ENCODE measurements at places on chromosomes 5 and 9.

DNA sequence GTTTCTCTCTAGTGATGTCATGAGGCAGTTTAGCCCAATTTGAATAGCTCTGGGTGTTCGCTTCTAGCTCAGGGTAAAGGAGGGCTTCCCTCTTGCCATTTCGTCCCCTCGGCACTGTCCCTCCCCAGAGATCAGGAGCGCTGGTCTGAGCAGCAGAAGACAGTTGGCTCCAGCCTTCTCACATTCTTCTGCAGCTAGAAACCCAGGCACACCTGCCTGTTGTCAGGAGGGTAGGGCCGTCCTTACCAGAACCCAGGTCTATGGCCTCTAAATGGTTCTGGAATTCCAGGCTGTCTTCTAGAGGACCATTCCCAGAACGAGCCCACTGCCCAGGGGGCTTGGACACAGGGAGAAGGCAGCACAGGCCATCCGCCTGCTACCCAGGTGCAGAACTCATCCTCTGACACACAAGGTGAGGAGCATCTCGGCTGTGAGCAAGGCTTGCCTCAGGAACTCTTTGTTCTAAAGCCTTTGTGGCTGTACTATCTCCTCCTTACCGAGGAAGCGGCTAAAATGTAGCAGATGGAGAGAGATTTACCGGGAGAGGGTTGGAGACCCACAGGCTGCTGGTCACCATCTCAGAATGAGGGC lies 255.6 kb upstream of the IRX2 start:
- no peaks in the 10 kb centered on the region for H3K4me1 ChIP-seq
- H3K4me3 ChIP-seq = no peak overlapping the region
- no peaks in the 10 kb centered on the region for H3K27me3 ChIP-seq
- no peak for DNase-seq

GRCh38 chr9:34802916-34803315 lies 93.0 kb upstream of the CCL21 start:
- H3K27ac ChIP-seq = no peak overlapping the region
- H3K4me1 ChIP-seq = no peaks in the 10 kb centered on the region
- H3K4me3 ChIP-seq = no peak overlapping the region
- no peaks in the 10 kb centered on the region for H3K27me3 ChIP-seq

- H3K27me3 ChIP-seq = no peaks in the 10 kb centered on the region
- H3K27ac ChIP-seq = no peak overlapping the region
- no peaks in the 10 kb centered on the region for H3K36me3 ChIP-seq
- no peak overlapping the region for H3K4me3 ChIP-seq
- no peak for DNase-seq
Observed at GRCh38 chr5:73186976-73187375, 14.0 kb downstream of the TMEM174 start.

- no peaks in the 10 kb centered on the region for H3K4me1 ChIP-seq
- H3K27ac ChIP-seq = no peak overlapping the region
- H3K36me3 ChIP-seq = peaks cover 5% of the 10 kb centered on the region
- DNase-seq = no peak
Observed at GRCh38 chr9:3277200-3277599, 248.6 kb downstream of the RFX3 start.

DNA sequence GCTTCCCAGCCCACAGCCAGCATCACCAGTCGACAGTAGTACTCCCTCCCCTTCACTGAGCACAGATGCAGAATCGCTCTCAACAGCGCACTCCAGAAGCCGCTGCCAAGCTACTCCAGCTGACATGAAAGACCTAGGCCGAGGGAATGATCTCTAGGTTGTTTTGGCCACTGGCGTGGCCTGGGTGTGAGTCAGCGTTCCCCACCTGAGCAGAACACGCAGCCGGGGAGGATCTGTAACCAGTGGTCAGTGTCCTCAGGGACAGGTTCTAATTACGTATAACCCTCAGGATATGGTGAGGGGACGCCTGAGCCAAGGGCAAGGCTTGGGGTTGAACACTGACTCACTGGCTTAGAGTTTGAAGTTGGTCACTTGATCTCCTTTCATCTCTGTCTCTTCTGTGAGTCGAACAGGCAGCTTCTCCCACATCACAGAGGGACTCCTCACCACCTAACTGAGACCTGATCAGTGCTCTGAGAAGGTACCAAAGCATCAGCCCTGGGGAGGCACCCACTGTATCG lies 76.9 kb upstream of the IL17B start:
- no peak overlapping the region for H3K4me3 ChIP-seq
- H3K27me3 ChIP-seq = no peaks in the 10 kb centered on the region
- H3K27ac ChIP-seq = peak overlapping the region; percentile 91
- DNase-seq = no peak

GRCh38 chr5:60675286-60675685 lies 24.7 kb downstream of the DEPDC1B start:
- H3K27me3 ChIP-seq = no peaks in the 10 kb centered on the region
- DNase-seq = no peak
- H3K4me3 ChIP-seq = no peak overlapping the region
- H3K27ac ChIP-seq = no peak overlapping the region

- no peak overlapping the region for H3K4me3 ChIP-seq
- no peaks in the 10 kb centered on the region for H3K27me3 ChIP-seq
- DNase-seq = no peak
Observed at GRCh38 chr5:5155617-5156016, 15.5 kb downstream of the ADAMTS16 start.

DNA sequence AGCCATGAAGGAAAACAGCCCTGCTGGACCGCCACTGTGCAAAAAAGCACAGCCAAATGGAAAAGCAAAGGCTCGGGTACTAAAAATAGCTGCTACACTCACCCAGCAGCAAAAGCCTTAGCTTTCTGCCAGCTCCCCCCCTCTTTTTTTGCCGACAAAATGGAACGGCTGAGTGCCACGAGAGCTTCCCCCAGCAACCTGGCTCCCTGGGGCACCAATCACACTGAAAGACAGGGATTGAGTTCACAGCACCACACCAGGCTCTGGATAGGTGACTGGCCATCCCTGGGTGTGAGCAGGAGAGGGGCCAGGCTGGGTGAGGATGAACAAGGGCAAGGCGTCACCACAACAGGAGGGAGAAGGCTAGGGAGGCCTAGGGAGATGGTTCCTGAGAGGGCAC lies 66.7 kb downstream of the SIL1 start:
- no peaks in the 10 kb centered on the region for H3K36me3 ChIP-seq
- DNase-seq = no peak
- peak overlapping the region; percentile 95 for H3K27ac ChIP-seq
- H3K4me3 ChIP-seq = peak overlapping the region; percentile 61
- peaks cover 87% of the 10 kb centered on the region for H3K4me1 ChIP-seq

- H3K4me1 ChIP-seq = no peaks in the 10 kb centered on the region
- H3K27ac ChIP-seq = no peak overlapping the region
- H3K27me3 ChIP-seq = no peaks in the 10 kb centered on the region
Observed at GRCh38 chr5:75260708-75261107, 24.0 kb upstream of the ANKRD31 start.

DNA sequence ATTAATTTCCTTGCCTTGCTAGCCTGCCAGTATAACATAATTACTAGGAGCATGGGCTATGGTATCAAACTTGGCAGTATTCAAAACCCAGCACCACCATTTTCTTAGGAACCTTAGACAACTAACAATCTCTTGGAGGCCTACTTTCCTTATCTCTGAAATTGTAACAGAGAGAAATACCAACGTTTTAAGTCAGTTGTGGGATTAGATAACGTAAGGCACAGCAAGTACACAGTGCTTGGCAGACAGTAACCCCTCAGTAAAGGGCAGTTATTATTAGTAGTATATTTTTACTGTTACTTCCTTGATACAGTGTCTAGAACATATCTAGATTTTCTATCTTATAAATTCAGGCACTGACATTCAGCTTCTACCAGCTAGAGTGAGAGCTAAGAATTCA lies 309.6 kb downstream of the ACTL7B start:
- no peak overlapping the region for H3K4me3 ChIP-seq
- H3K27me3 ChIP-seq = no peaks in the 10 kb centered on the region
- no peaks in the 10 kb centered on the region for H3K4me1 ChIP-seq
- no peak overlapping the region for H3K27ac ChIP-seq
- no peak for DNase-seq

DNA sequence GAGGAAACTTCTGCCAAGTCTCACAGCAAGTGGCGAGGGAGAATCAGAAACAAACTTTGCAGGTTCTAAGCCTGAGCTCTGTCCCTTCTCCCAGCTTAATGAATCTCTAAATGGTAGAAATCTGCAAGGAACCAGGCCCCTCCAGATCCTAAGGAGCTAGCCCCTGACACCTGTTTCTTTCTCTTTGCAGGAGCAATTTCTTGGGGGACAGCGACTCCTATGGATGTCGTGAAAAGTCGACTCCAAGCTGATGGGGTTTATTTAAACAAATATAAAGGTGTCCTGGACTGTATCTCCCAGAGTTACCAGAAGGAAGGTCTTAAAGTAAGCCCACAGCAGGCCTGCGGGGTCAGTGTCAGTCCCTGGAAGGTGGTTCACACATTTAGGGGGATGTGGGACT lies 21.8 kb downstream of the IL9 start:
- no peaks in the 10 kb centered on the region for H3K4me1 ChIP-seq
- no peaks in the 10 kb centered on the region for H3K36me3 ChIP-seq
- no peak overlapping the region for H3K27ac ChIP-seq

DNA sequence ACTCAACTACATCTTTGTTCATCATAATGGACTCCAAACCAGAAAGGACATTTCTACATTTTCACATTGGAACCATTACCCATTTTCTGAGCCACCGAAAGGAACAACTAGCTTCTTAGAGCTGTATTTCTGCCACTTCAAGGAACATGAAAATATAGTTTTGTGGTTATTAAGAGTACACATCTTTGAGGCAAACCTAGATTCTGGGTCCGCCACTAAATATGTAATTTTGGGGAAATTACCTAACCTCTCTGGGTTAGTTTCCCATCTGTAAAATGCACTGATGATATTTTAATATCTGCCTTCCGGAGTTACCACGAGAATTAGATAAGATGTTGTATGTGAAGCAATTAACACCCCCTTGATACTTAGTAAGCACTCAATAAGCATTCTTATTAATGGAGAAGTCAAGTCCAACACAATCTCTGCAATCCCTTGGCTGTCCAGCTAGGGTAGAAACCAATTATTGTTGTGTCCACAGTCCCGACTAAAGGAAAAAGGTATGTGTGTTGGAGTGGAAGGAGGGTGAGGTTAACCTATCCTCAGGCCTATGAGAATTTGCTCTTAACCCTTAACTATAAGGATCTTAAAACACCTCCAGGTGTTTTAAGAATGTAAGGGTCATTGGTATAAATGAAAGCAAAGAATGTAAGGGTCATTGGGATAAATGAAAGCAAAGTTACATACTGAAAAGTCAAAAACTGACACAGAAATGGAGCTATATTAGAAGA lies 94.0 kb upstream of the PTGER4 start:
- DNase-seq = no peak
- no peaks in the 10 kb centered on the region for H3K4me1 ChIP-seq
- no peak overlapping the region for H3K4me3 ChIP-seq
- no peak overlapping the region for H3K27ac ChIP-seq
- H3K36me3 ChIP-seq = no peaks in the 10 kb centered on the region

GRCh38 chr9:123218831-123219230 lies 49.6 kb downstream of the STRBP start:
- no peaks in the 10 kb centered on the region for H3K27me3 ChIP-seq
- no peak overlapping the region for H3K4me3 ChIP-seq
- no peak for DNase-seq
- no peaks in the 10 kb centered on the region for H3K36me3 ChIP-seq

DNA sequence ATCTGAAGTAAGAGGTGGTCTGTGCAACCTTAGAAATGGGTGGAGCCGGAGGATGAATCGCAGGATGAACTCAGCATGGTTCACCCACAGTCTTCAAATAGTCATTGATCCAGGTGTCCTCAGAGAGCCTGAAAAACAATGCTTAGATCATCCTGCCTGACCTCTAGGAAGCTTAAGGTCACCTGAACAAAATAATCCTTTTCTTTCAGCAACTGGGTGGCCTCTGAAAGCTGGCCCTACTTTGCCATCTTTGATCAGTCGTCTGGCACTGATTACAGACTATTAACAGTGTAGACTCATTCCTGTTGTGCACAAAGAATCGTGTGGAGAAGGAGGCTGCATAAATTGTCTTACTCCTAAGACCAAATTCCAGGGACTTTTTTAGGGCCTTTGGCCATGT lies 50.7 kb downstream of the PIP5K1B start:
- H3K4me1 ChIP-seq = no peaks in the 10 kb centered on the region
- DNase-seq = no peak

- no peak overlapping the region for H3K27ac ChIP-seq
- DNase-seq = no peak
- no peaks in the 10 kb centered on the region for H3K36me3 ChIP-seq
- H3K4me3 ChIP-seq = no peak overlapping the region
Observed at GRCh38 chr5:133457439-133458355, 154.6 kb downstream of the FSTL4 start.

DNA sequence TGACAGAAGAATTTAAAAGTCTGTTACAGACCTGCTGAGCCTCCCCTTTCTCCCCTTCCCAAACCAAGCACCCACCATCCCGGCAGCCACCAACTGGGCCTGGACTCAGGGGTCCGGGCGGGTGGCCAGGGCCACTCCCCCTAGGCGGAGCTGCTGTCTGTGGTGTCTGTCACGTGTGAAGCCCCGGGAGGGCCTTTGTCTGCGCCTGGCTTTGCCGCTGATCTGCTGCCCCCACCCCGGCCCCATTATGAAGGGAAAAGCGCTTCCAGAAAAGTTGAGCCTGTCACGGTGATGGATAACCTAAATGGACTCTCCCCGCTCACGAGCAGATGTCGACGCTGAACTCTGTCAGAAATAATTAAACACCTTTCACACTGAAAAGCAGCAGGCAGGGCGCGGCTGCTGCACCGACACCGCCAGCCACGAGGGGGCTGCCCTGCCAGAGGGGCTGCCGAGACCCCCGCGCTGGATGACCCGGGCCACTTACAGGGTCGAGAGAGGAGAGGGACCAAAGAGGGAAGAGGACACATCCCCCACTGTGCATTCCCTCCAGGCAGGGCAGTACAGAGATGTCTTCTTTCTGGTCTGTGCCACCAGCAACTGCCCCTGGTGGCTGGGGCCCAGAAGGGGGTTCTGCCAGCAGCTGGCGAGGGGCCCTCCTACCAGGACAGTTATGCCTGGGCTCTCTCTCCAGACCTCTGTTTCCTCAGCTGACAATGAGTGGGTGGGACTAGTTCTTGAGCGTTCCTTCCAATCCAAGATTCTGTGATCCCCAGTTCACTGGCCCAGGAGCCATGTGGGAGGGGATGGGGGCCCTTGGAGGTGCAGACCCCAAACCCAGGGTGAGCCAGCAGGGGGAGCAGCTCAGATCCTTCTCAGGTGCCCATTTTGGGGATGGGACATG lies 36.0 kb upstream of the BARHL1 start:
- H3K4me3 ChIP-seq = no peak overlapping the region
- no peak for DNase-seq
- H3K27me3 ChIP-seq = no peaks in the 10 kb centered on the region
- no peaks in the 10 kb centered on the region for H3K4me1 ChIP-seq
- H3K36me3 ChIP-seq = no peaks in the 10 kb centered on the region

- H3K27ac ChIP-seq = peak overlapping the region; percentile 66
- no peak overlapping the region for H3K4me3 ChIP-seq
- peaks cover 4% of the 10 kb centered on the region for H3K4me1 ChIP-seq
- no peak for DNase-seq
- H3K36me3 ChIP-seq = no peaks in the 10 kb centered on the region
Observed at GRCh38 chr5:39525271-39525670, 100.5 kb upstream of the DAB2 start.

All from thoracic aorta (tissue), 2 donors.